Cardiac ventricle fibroblast (primary cell): ENCODE measurements at places on chromosomes 4 and X. TPM values are rescaled to one million over a fixed set of nuclear protein-coding genes. Genes with fewer than 3 reads are reported as not detected.

Gene NCAPG
- 2.1 and 2.3 TPM in 2 replicates for total RNA-seq

Gene MGARP
- total RNA-seq = 7.2 and 7.6 TPM in 2 replicates

Gene FATE1
- total RNA-seq = 0.75 and 1.7 TPM in 2 replicates

Gene ADGRG4
- not detected in 2 replicates for total RNA-seq

Gene ARHGAP6
- 53.2 and 58.0 TPM in 2 replicates for total RNA-seq

Gene ANAPC4
- 17.3 and 21.2 TPM in 2 replicates for total RNA-seq

Gene CT83
- not detected in 2 replicates for total RNA-seq

Gene H2BW2
- total RNA-seq = not detected in 2 replicates

Gene TMPRSS11A
- not detected in 2 replicates for total RNA-seq
